ENCODE measurements at places on chromosomes 4 and X. TPM values are rescaled to one million over a fixed set of nuclear protein-coding genes. Genes with fewer than 3 reads are reported as not detected.

ZFP92 gene
- not detected for total RNA-seq

GRCh38 chr4:156476359-156476758 is 495.2 kb downstream of the PDGFC start:
- DNase-seq = peak; percentile 98

GRCh38 chr4:58590722-58591121 is 1480.5 kb upstream of the IGFBP7 start:
- no peak for DNase-seq

DNA sequence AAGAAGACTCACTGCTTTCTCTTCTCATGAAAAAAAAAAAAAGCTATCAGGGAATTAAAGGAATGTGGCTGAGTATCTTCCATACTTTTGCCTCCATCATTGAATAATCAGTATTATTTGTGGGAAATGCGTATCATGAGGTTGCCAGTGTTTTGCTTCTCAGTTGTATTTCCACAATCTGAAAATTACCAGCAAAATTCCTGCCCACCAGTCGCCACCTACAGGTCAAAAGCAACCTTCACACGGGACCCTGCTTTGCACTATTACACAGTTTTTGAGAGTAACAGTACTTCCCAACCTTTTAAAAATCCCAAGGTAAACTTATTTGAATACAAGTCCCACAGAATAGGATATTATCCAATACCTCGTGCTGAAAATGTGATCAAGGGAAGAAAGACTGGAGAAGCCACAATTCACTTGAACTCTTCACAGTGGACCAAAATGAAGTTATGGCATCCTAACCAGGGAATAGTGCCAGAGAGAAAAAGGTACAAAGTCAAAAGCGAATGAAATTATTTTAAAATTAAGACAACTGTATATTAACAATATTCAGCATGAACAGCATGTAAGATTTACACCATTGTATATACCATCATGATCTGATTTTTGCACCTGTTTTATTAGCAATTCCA is 30.4 kb downstream of the PGRMC1 start:
- peak; percentile 32 for DNase-seq

DNA sequence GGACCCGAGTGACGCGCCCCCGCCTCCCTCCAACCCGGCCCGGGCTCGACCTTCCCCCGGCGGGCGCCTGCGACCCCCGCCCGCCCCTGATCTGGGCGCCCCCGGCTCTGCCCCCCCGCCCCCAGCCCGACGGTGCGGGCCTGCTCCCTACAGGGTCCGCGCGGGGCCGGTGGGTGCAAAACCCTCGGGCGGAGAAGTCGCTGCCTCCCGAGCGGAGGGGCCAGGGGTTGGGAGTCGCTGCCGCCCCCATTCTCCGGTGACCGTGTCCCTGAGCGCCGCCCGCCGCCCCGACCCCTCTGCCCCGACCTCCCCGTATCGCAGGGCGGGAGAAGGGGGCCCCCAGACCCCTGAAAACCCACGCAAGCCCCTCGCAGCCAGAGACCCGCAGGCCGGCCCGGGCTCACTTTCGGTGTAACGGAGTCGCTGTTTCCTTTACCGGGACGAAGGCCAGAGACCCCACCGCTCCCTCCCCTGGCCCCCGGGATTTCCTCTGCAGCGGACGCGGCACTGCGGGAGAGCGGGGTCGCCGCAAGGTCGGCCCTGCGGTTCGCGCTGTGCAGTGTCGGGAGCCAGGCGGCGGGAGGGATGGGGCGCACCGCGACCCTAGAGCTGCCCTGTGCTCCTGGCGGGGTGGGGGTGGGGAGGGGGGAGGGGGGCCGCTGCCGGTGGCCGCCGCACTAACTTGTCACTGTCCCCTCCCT is 729 bp upstream of the CPLX1 start:
- DNase-seq = no peak

Data from M059J (cell line).